ENCODE measurements at places on chromosomes 2 and 18.

DNA sequence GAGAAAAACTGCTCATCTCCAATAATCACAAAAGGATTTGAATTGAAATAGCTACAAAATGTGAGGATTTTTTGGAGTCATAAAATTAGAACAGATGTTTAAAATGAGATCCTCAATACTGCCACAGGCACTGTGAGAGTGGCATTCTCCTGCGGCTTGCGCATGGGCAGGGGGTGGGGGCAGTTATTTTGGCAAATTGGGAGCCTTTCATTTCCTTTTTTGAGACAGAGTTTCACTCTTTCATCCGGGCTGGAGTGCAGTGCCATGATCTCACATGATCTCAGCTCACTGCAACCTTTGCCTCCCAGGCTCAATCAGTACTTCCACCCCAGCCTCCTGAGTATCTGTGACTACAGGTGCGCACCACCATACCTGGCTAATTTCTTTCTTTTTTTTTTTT lies 42.4 kb downstream of the POMC start:
- DNase-seq, result no peak

- DNase-seq, result no peak
Observed at GRCh38 chr2:223729781-223730180, 107.6 kb downstream of the AP1S3 start.

DNA sequence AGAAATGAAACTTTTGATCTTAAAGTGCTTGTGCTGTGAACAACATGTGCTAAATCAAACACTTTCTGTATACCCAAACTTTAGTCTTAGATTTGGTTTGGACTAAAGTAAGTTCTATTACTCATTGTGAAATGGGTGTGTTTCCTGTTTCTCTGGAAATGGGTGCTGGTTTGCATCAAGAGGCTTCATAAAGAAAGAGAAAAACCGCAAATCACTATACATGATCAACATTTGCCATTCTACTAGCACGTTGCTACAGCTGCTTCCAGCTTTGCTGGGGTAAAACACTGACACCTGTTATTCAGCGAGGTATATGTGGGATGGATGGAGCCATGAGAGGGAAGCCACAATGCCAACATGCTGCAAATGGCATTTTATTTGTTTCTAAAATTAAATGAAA lies 547.0 kb upstream of the ACVR2A start:
- DNase-seq, result peak; percentile 13

DNA sequence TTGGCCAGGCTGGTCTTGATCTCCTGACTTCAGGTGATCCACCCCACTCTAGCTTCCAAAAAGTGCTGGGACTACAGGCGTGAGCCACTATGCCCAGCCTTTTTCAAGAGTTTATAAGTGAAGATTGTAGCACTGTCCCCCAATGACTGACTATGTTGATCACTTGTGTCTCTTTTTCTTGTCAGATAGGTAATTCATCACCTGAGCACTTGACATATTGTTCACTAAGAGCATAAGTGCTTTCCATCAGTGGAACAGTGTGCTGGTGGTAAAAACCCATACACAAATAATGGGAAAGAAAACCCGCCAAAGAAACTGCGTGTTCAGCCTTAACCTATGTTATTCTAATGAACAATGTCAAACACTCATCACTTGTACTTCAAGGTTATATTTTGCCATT lies 414.4 kb upstream of the CDH7 start:
- no peak for DNase-seq

GRCh38 chr2:99471654-99472599 lies 17.9 kb downstream of the REV1 start:
- no peak for DNase-seq

- DNase-seq, result no peak
Observed at GRCh38 chr2:120254178-120254577, 1.5 kb downstream of the RALB start.

GRCh38 chr2:131033786-131034121 lies 59.5 kb downstream of the FAM168B start:
- no peak for DNase-seq

All from activated T-helper 1 cell treated with Interleukin-2 at 50 U/mL for 16 hours (primary cell).